ENCODE measurements at places on chromosomes 1 and 21.

DNA sequence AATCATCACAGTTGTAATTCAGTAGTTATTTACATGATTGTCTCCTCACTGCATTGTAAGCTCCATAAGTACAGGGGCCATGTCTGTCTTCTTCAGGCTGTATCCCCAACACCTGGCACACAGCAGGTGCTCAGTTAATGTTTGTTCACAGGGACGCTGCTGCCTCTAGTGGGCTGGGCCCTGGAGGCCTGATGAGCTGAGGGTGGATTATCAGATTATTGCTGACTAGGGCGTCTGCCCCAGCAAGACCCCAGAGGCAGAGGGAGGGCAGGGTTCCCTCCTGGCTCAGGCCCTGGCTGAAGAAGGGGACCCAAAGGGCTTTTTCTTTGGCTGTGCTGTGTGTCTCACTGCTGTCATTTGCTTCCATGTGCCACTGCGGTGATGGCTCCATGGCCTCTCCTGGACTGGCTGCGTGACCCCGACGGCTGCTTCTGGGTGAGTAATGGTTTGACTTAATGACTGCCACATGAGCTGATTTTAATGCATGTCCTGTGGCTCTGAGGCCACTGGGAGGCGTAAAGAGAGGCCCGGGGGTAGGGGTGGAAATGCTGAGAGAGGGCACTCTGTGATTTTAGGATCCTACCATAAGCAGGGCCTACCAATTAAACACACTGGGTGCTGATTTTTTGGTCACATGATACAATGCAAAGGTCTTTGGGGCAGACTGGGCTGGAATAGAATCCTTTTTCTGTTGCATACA lies 20.8 kb upstream of the EPB41 start:
- no peak for DNase-seq

DNA sequence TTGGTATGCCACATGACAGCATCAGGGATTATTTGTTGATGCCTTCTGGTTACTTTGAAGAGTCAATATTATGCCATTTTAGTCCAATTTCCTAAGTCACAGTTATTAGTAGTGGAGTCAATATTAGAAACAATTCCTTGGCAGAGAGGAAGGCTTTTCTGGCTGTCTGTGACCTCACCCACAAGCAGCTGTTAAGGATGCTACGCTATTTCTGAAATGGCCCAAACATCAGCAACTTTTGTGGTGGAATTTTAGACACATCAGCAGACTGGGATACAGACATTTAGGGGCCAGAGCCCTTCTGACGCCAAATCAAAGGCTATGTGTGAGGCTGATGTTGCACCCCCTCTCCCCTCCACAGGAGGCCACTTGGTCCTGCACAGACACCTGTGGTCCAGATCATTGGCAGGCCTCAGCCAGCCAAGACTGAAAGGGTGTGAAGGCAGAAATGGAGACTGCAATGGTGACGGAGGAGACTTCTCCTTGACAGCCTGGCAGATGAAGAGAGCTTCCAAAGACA lies 9.2 kb upstream of the RXRG start:
- no peak for DNase-seq

- DNase-seq: no peak
Observed at GRCh38 chr1:230204842-230205241, 137.8 kb downstream of the GALNT2 start.

DNA sequence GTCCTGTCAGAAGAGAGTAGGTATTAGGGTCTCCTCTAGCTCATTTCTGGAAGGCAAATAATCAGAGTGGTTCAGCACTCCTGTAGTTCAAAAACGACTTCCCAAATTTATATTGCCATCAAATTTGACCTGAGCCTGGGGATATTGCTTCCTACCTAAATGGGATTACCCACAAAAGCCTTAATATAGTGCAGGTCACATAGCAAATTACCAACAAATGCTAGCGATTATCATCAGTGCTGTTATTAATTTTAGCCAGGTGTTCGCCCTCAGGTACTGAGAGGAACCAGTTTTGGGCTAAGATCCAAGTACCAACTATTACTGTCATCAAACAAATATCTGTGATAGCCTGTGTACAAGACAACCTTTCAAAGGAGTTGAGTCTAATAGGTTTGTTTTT lies 661.8 kb upstream of the PTBP2 start:
- DNase-seq: no peak

DNA sequence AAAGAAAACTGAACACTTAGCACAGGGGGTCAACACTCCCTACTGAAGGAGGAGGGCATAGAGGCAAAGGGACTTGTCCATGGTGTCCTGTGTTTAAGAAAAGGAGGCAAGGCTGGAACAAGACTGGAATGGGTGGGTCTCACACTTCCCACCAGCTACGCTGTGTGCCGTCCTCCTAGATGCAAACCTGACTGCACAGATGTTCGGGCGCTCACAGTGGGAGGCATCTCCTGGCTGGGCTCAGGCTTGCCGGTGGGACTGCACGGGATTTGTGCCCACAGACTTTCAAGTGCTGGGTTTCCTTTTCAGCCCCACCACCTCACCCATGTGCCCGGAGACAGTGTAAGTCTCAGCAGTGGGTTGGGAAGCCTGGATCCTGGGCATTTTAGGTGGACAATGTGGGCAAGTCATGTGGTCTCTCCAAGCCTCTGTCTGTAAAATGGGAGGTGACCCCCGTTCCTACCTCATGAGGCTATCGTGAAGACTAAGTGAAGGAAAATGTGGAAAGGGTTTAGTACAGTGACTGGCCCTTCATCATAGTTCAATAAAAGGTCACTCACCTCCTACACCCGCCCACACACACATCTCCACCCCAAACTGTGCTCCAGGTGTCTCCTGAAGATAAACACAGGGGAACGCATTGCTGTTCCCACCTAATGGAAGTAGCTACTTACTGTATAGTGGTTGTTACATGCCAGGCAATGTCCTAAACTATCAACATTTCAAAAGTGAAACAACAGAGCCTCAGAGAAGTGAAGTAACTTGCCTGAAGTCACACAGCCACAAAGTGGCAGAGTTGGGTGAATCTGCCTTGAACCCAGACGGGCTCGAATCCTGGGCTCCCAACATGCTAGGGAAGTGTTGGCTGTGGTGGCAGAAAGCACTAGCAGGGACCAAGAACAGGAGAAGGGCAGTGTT lies 36.0 kb downstream of the ATP1A1 start:
- DNase-seq: no peak

DNA sequence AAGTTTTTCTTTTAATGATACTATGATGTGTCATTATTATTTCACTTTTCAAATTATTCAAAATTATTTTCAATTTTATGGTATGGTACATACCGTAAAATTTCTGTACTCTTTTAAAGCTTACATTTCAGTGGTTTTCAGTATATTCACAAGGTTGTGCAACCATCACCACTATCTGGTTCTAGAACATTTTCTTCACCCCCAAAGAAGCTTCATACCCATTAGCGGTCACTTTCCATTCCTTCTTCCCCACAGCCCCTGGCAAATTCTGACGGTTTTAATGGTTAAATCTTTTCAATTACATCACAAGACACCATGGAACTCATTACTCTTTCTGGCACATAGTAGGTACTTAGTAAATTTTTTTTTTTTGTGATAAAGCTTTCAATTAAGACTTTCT lies 22.8 kb upstream of the ATP5PO start:
- DNase-seq: no peak

All from suppressor macrophage treated with lipopolysaccharide for 4 hours (primary cell).